ENCODE measurements at places on chromosomes 5 and 9. TPM values are rescaled to one million over a fixed set of nuclear protein-coding genes. Genes with fewer than 3 reads are reported as not detected.
A peak's percentile ranks its signal among the peaks of the same experiment; 100 is the strongest.

- no peak for DNase-seq
Measured at GRCh38 chr9:132609829-132610228, 27.4 kb downstream of the BARHL1 start.

GRCh38 chr5:137751869-137752491 lies 2.2 kb downstream of the HNRNPA0 start:
- DNase-seq = no peak

DNA sequence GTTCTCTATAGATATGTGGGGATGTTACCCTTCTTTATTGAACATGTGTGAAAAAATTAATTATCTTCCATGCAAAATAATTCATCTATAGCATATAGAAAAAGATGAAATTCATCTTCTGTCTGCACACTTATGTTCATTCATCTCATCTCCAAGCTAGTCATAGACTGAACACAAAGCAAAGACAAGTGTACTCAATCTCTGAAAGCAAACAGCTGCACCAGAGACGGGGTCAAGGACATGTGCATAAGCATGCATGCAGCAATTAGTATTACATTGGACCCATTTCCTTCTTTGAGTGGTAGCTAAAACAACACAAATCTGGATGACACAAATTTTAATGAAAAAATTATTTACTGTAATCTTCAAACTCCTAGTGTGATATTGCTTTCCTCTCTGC lies 547.0 kb upstream of the COX7C start:
- no peak for DNase-seq

DNA sequence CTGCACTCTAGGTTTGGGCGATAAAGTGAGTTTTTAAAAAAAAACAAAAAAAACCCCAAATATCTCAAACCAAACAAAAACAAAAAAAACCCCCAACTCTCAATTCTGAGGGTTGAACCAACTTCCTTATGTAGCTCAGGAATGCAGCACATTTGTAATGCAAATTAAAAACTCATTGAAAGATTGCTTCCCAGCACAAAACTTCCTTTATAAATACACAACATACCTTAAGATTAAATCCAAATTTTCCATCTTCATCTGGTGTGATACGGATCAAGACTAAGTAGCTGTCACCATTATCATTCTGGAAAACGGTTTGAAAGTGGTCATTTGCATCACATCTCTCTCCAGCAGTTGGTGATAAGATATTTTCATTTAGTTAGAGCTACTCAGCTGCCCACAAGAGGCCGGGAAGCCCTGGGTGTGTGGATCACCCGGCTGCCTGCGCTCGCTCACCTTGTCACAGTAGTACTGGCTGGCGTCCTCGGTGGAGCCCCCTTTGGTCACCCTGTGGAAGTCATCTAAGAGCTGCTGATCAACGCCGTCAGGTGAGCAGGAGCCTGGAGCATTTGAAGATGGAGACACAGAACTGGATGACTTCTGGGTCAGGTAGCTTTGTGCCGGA lies 88.2 kb downstream of the PTPN3 start:
- peak; percentile 92 for DNase-seq

DNA sequence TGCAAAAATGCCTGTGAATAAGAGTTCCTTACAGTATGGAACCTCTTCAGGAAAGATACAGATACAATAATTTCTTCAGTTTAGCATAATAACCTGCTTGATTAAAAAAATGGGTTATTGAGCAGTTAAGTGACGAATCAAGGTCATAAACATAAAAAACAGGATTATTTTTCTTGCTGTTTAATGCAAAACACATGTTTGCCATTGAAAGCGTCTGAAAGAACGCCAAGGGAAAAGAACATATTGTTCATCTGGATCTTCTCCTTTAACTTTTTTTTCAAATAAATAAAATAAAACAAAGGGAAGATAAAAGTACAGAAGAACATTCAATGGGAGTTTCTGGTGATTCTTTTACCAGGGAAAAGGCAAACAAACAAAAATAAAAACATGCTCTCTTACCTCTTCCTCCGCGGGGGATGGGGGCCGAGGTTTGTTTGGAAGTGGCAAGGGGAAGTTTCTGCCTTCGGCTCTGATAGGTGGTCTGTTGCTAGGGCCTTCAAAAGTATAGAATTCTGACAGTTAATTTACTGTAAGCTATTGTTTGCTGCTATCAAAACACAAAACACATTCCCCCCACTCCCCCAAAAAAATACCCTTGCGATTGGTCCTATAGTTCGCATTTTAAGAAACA lies 20.1 kb downstream of the C5orf58 start:
- DNase-seq = no peak

DNA sequence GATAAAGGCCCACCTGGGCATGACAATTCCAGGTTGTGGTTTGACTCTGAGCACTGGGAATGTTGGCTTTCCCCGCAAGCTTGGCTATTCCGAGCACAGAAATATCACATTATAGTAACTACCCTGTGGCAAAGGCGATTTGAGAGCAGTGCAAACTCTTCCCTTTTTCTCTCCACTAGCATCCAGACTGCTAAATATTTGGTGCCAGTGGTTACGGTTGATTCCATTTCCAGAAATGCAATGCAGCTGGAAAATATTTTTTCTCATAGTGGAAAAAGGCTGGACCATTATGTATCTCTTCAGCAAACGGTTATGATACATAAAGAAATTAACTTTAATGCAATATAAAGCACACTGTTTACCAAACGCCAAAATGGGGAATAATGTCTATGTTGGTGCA lies 158.0 kb downstream of the ENC1 start:
- DNase-seq = no peak

DNA sequence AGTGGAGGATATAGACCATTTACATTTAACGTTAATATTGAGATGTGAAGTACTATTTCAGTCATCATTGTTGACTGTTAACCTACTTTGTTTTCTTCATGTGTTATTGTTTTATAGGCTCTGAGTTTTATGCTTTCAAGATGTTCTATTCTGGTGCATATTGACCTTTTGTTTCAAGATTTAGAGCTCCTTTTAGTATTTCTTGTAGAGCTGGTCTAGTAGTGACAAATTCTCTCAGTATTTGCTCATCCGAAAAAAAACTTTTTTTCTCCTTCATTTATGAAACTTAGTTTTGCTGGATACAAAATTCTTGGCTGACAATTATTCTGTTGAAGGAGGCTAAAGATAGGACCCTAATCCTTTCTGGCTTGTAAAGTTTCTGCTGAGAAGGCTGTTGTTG lies 91.3 kb downstream of the INVS start:
- DNase-seq = no peak

- DNase-seq = no peak
Measured at GRCh38 chr9:121561385-121562222, 62.0 kb upstream of the GGTA1 start.

GRCh38 chr5:76908166-76908565 lies 44.7 kb upstream of the CRHBP start:
- no peak for DNase-seq

DNA sequence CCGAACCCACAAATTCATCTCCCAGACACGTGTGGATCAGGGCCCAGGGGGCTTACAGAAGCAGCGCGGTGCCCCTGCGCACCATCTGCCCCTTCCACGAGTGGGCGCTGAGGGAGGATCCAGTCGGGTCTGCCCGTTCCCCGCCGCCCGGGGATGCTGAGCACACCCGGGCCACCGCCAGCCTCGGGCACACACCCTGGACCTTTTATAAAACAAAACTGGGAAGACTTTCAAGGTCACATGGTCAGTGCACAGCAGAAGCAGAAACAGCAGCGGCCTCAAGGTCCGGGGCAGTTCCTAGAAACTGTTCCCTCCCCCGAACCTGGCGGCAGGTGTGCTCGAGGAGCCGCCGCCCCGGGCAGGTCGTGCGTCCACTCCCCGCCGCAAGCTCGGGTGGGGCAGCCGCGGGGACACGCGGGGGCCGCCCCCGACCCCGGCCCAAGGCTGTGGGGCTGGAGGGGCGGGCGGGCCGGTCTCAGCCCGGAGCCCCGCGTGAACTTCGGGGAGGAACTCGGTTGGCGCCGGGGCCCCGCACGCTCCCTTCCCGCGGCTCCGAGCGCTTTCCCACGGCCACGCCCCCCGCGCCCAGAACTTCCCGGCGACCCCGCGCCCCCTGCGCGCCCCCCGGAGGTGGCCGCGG lies 633 bp upstream of the PPP1R26 start:
- DNase-seq = peak; percentile 54

- no peak for DNase-seq
Measured at GRCh38 chr5:82821846-82822633, 255.2 kb downstream of the TMEM167A start.

DNA sequence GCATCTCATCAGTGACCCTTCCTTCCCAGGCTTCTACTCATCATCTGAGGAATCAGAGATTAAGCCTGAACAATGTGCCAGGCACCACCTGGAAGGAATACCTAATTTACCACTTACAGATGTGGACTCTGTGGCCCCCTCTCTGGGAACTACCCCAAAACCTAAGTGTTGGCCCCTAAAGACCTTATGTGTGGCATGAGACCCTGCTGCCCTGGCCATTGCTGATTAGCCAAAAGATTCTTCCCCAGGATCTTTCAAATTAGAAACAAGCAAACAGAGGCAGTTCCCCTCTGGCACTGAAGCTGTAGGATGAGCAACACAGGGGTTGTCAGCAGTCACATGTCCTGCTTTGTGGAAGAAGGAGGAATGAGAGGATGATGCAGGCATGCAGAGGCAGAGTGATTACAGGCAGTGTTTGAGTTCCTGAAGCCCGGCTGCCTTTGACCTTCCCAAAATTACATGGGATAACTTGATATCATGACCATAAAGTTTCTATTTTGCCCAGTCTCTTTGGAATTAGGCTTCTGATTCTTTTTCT lies 10.6 kb downstream of the SPINK4 start:
- DNase-seq = no peak

DNA sequence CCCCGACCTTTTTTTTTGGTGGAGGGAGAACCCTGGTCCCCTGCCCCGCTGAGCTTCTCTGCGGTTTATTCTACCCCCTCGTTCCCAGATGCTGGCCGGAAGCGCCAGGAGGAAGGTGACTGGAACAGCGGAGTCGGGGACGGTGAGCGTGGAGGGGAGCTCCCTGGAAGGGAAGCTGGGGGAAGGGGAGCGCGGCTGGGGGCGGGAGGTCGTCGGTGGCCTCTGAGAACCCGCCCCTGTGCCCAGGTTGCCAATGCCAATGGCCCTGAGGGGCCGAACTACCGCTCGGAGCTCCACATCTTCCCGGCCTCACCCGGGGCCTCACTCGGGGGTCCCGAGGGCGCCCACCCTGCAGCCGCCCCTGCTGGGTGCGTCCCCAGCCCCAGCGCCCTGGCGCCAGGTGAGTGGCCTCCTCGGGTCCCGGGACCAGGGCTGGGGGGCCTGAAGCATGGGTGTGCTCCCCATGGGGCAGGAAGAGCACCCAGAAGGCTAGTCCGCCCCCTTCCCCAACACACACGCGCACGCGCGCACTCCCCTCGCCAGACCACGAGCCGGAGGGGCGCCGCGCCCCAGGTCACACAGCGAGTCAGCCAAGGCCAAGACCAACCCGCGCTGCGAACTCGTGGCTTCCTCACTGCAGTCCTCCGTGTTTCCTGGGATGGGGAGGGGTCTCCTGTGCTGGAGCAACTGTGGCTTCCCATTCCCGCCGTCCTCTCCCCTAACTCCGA lies 10.6 kb downstream of the MYOZ3 start:
- no peak for DNase-seq

DNA sequence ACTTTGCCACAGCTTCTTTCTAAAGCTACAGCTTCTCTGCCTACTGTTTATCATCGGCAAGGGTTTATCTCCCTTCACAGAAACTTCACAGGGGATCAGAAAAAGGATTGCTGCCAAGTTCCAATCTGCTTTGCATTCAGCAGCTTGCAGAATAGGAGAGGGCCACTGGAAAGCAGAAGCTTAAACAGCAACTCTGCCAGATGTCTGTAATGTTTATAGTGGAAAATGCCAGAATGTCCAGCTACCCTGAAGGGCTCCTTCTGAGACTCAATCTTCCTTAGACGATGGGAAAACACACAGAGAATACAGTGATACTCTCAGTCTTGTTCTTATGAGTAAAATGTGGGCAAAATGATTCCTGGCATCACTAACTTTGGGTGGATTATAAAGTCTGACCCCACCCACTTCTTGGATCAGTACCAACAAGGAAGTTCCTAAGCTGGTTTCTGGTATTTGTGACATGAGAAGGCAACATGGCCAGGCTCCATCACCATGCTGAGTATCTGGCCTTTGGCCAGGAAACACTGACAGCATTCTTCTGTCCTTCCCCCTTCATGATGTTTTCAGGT lies 19.0 kb downstream of the STOM start:
- no peak for DNase-seq

DNA sequence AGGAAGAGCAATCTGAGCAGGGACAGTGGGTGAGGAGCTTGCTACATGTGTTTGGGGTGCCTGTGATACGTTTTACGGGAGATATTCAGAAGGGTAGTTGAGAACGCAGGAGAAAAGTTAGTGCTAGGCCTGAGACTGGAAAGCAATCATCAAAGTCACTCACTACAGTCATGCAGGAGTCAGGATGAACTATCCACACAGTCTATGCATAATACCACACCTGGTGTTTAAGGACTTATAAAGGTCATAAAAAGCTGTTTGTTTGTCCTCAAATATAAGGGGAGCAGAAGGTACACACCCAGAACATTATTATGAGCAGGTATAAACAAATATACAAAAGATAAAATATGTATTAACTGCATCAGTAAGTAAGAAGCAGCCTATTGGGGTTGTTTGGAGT lies 176.6 kb downstream of the GNA14 start:
- DNase-seq = no peak

DNA sequence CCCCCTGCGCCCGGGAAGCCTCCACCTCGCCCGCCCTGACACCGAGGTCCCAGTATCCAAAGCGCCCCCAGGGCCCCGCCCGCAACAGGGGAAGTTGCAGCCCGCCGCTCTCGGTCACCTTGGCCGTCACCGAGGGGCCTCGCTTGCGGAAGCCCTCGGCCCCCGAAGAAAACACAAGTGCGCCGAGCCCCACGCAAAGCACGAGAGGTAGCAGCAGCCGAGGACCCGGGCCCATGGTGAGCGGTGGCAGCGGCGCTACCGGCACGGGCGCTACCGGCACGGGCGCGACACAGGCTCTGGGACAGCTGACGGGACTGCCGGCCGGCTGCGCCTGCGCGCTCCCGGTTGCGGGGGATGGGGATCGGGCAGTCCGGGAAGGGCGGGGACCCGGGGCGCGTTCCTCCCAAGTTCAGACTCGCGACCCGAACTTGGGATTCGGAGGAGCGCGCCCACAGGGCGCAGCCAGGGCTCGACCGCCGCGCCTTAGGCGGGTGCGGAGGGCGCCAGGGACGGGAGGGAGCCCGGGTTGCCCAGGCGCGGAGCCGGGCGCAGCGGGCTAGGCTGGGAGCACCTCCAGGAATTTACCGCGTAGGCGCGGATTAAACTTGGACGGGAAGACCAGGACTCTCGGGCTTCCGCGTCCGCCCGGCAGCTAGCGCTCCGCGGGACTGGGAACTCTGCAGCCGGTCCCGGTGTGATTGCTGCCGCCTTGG lies at the start of gene PPIC:
Gene PPIC (minus strand): TSS at position 335 of the 713 bp plus-strand sequence. CDS start 100 bp downstream, at position 235.
- peak; percentile 86 for DNase-seq

Gene NR2F1
- not detected for total RNA-seq

Gene TSSK1B
- total RNA-seq = not detected

Gene SLC6A7
- total RNA-seq = not detected

Gene ZDHHC11B
- total RNA-seq = 0.86 TPM

Gene PLAC8L1
- total RNA-seq = 0.64 TPM

Gene PCDHB16
- 8.0 TPM for total RNA-seq

Gene ARHGEF37
- total RNA-seq = 0.42 TPM

Gene MORN5
- total RNA-seq = not detected

Gene PCDHGA9
- total RNA-seq = 1.3 TPM

Gene LCN15
- not detected for total RNA-seq

Gene TRIM32
- total RNA-seq = 15.5 TPM

Gene SLC34A3
- total RNA-seq = not detected

Gene CSNK1A1
- 304 TPM for total RNA-seq
